ENCODE measurements at places on chromosomes 1 and 21.

GRCh38 chr1:41872074-41872473, 46.6 kb downstream of the HIVEP3 start:
- no peak for DNase-seq

- no peak for DNase-seq
Observed at GRCh38 chr21:45853703-45854342, 127.7 kb upstream of the COL6A1 start.

DNA sequence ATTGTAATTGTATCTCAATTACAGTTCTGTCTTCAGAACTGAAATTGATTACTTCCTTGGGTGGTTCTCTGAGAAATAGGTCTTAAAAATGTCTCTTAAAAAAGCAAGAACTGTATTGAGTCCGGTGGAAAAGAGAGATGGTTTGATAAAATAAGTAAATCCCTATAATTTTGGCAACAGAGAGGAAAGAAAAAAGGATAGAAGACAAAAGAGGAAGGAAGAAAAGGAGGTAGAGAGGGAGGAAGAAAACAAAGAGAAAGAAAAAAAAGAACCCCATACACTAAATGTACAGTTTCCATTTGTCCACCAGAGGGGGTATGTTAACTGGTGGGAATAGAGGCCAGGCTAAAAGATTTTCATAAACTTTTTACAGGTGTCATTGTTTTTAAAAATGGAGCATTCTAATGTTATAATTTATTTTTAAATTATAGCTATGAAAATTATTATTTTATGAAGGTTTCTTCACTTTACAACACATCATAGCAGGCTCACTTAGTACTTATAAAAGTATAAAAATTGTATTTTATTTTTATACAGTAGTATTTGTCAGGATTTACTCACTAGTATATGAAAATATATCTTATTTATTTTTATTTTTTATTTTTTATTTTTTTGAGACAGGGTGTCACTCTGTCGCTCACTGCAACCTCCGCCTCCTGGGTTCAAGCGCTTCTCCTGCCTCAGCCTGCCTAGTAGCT, 2.1 kb upstream of the UBE2T start:
- DNase-seq = no peak

DNA sequence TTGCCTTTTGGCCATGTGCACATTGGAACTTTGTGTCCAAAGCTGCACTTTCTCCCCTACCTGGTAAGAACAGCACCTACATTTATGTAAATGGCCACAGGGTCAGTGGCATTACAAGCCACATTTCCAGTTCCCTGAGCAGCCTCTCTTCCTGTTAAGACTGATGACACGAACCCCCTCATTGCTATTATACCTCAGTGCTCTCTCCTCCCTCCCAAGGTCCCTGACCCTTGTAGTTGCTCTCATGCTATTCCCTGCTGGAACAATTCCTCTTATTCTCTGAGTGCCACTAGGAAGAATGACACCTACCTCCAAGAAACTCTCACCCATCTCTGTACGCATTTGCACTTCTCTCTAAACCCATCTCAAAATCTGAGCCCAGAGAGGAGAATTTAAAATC, 14.9 kb upstream of the VAV3 start:
- no peak for DNase-seq

DNA sequence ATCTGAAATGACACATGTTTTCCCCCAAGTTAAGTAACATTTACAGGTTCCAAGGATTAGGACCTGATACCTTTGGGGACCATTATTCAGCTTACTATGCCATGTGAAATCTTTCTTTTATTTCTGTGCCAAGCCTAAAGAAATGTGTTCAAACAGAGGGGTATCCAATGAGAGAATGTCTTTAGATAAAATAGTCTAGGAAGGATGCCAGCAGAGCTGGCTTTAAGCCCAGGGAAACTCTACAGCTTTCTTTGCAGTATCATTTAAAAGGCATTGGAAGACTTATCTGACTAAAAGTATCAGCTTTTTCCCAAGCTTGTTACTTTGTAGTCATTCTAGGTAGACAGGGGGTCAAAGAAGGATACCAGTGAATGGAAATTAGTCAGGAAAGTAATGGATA, 860.4 kb downstream of the PLA2G4A start:
- DNase-seq = no peak

- peak; percentile 10 for DNase-seq
Observed at GRCh38 chr1:204453141-204453772, 41.3 kb downstream of the PIK3C2B start.

DNA sequence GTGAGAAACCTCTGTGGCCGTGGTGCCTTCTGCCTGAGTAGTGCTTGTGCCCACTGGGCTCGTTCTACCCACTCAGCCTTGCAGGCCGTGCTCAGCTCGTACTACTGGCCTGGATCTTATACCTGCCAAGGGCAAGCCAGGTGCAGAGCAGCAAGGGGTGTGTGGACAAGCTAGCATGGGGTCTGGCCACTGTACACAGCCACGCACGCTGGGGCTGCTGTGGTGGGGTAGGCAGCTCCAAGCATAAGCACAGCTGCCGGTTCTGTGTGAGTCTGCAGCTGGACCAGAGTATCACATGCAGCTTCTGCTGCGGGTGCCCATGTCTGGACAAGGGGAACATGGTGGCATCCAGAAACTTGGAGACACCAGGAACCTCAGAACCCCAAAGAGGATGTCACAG, 16.4 kb downstream of the FAM20B start:
- no peak for DNase-seq

DNA sequence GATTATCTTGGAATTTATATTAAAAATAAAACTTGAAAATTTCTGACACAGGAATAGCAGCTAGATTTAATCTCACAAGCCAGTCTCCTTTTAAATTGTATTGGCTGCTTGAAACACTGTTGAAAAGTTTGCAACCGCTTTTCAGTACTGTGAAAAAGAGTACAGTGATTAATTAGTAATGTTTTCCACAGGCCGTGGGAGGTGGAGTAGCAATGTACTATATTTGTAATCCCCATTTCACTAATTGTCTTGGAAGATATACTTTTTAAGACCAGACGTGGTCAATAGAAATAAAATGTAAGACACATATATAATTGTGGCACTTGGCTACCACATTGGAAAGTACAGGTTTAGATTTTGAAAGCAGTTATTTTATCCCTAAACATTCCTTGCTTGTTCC, 40.8 kb upstream of the MYOCOS start:
- DNase-seq = no peak

All from activated naive CD4-positive, alpha-beta T cell (primary cell).